ENCODE measurements at places on chromosomes 6 and 20.

GRCh38 chr6:146056506-146056905 lies 27.6 kb downstream of the GRM1 start:
- DNase-seq: no peak

GRCh38 chr20:57698116-57698866 lies 11.5 kb downstream of the PMEPA1 start:
- peak; percentile 77 for DNase-seq

- DNase-seq: peak; percentile 89
Measured at GRCh38 chr20:35284267-35284991, at the start of gene EIF6. Gene EIF6 (minus strand): TSS chr20:35284772. CDS start chr20:35284487, 285 bp downstream.

- no peak for DNase-seq
Measured at GRCh38 chr6:104566411-104566810, 293.3 kb downstream of the HACE1 start.

DNA sequence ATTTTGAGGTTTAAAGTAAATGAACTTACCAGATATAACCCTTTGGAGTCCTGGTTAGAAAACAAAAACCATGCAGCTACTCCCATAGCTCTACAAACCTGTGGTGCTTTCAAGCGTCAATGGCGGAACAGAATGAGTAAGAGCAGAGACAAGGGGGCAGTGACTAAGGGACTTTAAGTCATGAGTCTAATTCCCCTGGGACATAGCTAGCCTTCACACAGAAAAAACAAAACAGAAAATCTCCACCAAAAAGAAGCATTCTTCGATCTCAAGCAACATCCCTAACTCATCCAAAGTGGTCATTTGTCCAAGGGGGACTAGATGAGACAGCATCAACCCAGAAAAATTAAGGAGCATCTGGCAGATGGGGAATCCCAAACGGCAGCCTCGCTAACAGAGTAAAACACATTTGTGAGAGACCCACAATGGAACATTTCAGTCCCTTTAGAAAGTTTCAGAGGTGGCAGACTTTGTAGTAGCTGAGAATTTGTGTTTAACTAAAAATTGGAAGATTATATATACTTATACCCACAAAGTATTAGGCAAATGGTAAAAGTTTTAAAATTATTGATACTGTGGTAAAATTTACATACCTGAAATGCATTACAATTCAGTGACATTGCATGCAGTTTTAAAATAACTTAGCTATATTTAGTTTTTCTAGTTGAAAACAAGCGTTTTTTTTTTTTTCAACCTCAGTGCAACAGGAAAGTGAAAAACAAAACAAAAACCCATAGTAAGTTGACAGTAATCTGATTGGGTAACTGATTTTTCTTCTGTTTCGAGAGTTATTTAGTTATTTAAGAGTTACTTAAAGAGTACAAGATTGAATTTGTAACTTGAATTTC lies 67.5 kb downstream of the KCNQ5 start:
- DNase-seq: no peak

- DNase-seq: no peak
Measured at GRCh38 chr6:90466154-90466940, 120.5 kb downstream of the MAP3K7 start.

DNA sequence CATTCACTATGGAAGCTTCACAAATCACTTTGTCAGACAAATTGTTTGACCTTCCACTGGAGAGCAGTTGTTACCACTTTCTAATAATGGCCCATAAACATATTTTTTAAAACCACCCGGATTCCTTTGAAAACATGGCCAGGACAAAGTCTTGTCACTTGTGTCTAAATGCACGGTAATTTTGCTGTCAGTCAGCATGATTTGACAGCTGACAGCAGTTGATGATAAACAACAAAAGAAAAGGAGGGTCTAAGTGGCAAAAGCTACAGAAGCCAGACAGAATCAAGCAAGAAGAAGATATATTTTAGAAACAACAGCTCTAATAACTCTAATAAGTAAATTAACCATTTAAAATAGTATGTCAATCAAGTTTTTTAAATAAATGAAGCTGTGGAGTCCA lies 27.7 kb upstream of the CARMIL1 start:
- no peak for DNase-seq

Data from stimulated activated CD8-positive, alpha-beta memory T cell treated with anti-CD3 and anti-CD28 coated beads, Interleukin-4, amount 100 ng/mL, for 48 hours (primary cell).